ENCODE measurements at places on chromosomes 16 and 17.

- peak; percentile 51 for DNase-seq
These were observed 451.5 kb upstream of the HSBP1 start for GRCh38 chr16:83356266-83356665.

DNA sequence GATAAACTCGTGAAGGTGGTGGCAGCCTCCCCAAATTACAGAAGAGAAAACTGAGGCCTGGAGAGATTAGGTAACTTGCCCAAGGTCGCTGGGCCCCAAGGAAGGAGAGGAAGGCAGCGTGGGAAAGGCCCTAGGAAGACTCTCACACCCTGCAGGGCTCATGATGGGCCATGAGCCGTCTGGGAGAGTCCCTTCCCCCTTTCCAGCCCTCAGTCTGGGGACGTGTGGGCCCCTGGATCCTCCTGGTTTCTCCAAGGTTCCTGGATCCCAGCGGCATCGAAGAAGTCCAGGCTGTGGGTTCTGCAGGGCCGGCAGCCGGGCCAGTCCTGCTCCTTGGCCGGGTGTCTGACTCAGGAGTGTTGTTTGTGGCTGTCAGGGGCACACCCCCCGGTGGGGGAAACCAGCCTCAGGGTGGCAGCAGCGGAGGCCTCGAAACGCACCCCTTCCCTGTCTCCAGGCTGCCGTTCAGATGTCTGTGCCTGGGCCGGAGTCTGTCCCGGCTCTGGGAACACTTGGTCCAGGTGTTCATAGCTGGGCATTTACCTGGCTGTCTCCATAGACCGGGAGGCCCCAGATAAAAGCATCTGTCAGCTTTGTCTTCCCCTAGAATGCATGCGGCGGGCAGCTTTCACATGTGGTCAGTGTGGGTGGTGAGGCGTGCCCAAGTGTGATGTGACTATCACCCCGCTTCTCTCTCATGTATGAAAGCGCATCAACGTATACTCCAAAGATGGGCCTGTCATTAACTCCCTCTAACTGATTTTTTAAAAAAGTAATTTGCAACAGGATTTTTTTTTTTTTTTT, 3.7 kb upstream of the RAP1GAP2 start:
- no peak for DNase-seq

GRCh38 chr17:307741-308507, 44.7 kb downstream of the RPH3AL start:
- no peak for DNase-seq

GRCh38 chr16:30027588-30028437, 3.3 kb downstream of the TLCD3B start:
- DNase-seq = no peak

- peak; percentile 58 for DNase-seq
These were observed 1.1 kb downstream of the ZNF423 start for GRCh38 chr16:49854796-49855203.

DNA sequence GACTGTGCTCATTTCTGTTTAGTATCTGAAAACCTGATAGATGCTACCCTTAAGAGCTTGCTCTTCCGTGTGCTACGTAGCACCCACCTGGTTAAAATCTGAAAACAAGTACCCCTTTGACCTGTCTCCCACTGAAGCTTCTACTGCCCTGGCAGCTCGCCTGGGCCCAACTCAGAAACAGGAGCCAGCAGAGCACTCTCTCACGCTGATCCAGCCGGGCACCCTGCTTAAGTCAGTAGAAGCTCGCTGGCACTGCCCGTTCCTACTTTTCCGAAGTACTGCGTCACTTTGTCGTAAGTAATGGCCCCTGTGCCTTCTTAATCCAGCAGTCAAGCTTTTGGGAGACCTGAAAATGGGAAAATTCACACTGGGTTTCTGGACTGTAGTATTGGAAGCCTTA, 18.9 kb downstream of the NTAN1 start:
- DNase-seq = no peak

- DNase-seq = no peak
These were observed 4.5 kb downstream of the GRN start for GRCh38 chr17:44349553-44350070.

DNA sequence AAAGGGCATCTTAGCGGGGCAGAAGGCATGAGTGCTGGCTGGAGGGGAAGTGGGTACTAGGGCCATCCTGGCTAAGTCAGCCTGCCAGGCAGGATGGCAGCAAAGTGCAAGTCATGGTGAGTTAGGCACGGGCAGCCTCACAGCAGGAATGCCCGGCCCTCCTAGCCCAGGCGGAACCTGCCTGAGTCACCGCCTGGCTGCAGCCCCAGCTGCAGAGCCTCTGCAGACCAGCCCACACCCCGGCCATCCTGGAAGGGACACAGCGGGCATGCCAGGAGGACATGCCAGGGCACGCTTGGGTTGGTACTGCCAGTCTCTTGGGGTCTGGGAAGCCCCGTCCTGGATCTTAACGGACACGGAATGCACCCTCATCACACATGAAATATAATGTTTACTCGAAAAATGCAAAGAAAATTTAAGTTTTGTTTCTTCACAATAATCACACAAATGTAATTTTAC, 5.0 kb upstream of the ALDH3A1 start:
- no peak for DNase-seq

DNA sequence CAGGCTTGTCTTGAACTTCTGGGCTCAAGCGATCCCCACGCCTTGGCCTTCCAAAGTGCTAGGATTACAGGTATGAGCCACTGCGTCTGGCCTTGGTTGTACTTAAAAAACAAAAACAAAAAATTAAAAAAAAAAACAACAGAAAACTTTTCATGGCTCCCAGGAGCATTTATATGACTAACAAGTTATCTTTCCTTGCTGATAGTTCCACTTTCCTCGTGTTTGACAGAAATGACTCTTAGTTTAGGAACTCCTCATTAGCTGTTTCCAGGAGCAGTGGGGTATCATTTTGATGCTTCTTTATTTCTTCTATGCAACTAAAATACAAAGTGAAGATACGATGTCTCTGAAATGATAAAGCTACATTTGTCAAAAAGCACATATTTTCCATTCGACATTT, 165.4 kb downstream of the PRKCA start:
- DNase-seq = no peak

DNA sequence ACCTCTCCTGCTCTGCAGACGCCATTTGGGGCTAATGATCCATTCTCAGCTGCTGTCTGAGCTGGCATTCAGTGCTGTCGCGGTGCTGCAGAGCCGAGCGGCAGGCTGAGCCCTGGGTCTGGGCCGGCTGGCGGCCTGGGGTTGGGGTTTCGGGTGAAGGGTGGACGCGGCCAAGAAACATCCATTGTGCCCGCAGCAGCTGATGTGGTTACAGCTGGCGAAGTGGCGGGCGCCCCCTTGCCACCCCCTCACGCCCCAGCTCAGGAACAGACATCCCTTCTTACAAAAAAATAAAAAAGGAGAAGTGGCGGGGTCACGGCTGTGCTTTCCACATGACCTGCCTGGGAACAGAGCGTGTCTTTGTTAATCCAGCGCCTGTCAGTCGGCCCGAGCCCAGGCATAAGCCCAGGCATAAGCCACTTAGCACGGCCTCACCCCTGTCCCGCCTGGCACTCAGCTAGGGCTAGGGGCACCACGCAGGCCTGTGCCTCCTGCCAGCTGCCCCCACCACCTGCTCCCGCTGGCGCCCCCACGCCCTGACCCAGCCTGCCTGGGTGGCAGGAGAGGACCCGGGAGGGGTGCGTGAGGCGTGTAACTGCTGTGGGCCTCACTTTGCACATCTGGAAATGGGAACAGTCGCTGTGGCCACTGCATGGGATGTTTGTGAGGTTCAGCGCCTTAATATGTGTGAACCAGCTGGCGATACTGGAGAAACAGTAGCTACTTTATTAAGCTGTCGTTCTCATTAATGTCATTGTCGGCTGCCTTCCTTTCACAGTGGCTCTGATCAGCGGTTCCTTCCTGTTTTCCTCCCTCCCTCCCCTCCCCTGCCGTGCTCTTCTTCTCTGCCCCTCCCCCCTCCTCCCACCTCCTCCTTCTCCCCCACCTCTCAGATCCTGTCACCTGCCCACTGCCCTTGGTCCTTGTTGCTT, 197.7 kb upstream of the CIBAR2 start:
- no peak for DNase-seq

- no peak for DNase-seq
These were observed 4.4 kb downstream of the PDIA2 start for GRCh38 chr16:287298-287811.

DNA sequence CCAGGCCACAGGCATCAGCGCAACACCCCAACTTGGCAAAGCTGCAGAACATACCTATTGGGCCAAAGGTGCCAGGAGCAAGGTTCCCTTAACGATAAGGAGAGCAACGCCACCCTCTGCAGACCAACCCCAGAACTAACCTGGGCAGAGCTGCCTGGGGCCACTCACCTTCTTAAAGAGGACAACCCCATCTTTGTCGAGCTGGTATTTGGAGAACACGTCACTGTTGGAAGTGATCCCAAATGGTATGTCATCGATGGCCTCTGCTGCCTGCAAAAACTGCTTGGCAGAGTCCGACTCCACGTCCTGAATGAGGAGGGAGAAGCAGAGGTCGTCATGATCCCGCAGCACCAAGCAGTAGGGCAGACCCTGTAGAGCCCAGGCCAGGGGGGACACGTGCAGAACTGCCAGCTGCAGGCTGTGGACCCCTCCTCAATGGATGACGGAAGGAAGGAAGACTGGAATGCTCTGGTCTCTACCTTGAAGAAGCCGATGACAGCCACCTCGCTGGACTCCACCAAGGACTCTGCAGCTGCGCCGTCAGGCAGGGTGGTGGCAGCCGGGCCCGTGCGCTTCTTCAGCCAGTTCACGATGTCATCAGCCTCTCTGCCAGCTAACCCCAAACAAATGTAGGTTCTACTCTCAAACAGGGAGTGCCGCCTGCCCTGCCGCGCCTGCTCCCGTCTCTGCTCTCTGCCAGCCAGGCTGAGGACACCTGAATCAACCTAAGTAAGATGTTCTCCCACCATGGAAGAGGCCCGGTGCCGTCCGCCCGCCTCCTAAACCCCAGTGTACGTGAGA, 5.2 kb downstream of the P4HB start:
- no peak for DNase-seq

DNA sequence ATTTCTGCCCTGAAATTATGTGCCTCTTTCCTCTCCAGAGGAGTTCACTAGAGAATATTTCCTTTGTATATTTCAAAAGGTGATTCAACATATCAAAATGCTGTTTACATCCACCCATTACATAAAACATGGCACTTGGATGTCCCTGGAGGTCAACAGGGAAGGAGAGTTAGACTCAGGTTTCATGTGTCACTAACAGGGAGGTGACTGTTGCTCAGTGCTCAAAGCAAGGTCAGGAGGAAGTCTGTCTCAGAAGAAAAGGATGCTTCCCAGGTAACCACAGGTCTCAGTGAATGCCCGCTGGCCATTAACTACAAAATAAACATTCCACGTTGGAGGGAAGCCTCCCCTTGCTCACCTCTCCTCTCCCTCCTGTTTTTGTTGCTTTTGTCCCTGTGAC, 198.6 kb downstream of the AXIN2 start:
- no peak for DNase-seq

GRCh38 chr17:50631195-50631907, 3.3 kb upstream of the ABCC3 start:
- no peak for DNase-seq

DNA sequence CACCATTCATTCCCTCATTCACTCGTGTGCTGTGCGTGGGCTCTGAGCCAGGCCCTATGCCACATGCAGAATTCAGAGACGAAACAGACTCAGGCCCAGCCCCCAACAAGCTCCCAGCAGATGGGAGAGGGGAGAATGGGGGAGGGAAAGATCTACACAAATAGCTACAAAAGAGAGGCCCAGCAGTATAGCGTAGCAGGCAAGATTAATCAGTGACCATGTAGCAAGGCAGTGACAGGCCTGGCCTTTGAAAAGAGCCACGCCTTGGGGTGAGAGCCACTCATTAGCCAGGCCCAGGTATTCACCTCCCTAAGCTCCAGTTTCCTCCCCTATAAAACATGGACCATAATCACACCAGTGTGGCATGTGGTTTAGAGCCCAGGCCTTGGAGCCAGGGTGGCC, 16.4 kb upstream of the KRT19 start:
- DNase-seq = no peak

DNA sequence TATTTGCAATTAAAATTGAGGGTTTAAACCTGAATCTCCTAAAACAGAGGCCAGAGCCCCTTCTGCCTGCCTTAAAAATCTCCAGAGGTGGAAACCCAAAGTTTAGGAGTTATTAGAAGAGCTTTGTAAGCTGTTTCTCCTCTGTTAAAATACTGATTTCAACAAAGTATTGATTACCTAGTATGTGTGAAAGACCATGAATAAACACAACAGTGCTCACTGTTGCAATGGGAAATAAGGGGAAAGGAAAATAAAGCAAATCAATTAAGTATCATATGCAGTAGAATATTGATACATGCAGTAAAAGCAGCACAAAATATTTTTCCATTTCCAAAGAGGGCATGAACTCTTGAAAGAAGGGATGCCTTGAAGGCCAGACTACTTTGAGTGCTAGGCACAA, 14.7 kb downstream of the CDR2 start:
- no peak for DNase-seq

DNA sequence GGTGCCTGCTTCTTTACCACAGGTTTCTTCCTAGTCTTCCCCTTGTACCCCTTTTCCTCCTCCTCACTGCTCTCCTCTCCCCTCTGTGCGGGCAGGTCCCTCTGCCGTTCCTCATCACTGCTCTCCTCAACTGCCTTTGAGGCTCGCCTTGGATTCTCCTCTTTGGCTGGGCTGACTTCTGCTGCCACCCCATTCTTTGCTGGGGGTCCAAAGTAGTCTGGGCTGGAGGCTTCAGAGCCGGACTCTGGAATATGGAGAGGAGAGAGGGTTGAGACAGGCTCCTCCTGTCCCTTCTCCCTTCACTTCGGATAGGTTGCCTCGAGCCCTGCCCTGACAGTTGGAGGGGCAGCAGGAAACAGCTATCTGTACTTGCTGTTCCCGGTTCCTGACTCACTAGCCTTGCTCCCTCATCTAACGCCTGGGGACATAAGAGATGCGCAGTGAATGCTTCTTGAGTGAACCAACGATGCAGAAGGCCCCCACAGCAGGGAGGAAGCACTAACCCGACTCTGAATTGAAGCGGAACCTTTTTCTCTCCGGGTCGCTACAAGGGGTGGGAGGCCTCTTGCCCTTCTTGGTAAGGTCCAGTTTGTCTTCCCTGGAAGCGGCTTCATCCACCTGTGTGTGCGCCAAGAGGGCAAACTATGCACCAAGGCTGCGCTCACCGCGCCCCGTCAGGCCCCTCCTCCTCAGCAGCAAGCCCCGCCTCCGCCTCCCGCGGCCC, 655 bp downstream of the HIRIP3 start:
- DNase-seq = no peak

GRCh38 chr17:63086483-63087185, 120.6 kb downstream of the TANC2 start:
- no peak for DNase-seq

GRCh38 chr16:48394355-48394703, 9.1 kb upstream of the SIAH1 start:
- DNase-seq = no peak

DNA sequence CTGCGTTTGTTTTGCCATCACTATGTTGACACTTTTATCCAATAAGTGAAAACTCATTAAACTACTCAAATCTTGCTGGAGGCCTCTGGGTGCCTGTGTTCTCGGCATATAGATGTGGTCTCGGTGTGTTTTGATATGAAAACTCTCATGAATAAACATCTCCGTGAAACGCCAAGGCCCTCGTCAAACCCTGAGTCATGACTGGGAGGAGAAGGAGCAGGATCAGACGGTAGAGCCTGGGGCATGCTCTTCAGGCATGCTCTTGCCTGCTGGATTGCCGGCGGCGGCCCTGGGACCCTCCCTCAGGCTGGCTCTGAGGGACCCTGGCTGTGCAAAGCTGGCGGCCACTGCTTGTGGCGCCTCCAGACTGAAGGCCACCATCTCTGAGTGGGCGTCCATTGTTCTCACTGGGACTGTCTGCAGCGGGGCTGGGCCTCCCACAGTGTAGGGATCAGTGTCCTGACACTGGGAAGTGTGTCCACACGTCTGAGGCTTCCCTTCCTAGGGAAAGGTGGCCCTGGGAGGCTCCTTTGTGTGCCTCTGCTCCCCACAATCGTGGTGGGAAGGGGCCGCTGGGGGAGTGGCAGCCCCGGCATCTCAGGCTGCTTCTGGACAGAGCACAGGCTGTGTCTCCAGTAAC, 1.7 kb upstream of the NPB start:
- DNase-seq = no peak

All from HuH-7 (cell line).